ENCODE measurements at places on chromosomes 16 and 17.

GRCh38 chr16:88405216-88406060, 22.7 kb downstream of the ZNF469 start:
- DNase-seq: no peak

GRCh38 chr17:35555691-35556090, 4.9 kb downstream of the SLFN14 start:
- no peak for DNase-seq

- DNase-seq: no peak
These were observed 105.6 kb downstream of the OR1D5 start for GRCh38 chr17:2957631-2958286.

- DNase-seq: peak; percentile 86
These were observed 4.4 kb upstream of the HOXB5 start for GRCh38 chr17:48597778-48598631.

DNA sequence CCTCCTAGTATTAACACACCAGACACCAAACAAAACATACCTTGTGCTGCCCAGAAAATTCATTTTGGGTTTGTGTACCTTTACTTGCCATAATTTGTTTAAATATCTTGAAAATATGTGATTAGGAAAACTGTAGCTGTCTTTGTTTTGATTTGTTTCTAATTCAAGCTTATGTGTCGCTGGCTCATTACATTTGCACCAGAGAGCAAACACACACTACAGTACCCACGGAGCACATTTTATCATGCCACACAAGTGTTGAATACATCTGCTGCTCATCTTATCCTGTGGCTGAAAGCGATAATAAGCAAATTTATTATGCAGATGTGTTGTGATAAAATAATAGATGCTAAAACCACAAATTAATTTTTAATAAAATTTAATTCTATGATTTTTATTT, 63.1 kb downstream of the SPAG9 start:
- no peak for DNase-seq

- no peak for DNase-seq
These were observed 72.9 kb upstream of the CLEC3A start for GRCh38 chr16:77949445-77949844.

- no peak for DNase-seq
These were observed 163.4 kb downstream of the CMIP start for GRCh38 chr16:81607805-81608522.

DNA sequence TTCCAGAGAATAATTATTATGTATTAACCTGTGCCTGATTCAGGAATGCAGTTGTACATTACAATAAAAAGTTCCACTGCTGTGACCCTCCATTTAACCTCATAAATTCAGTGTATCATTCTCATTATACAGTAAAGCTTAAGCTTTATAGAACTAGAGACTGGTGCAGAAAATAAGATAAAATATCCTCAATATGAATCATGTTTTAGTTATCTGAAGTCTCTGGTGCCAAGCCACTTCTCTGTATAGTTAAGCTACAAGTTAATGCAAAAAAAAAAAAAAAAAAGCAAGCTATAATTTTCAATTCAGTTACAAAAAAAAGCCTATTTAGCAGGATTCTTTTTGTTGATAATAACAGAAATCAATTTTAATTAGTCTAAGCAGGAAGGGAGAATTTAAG, 22.4 kb upstream of the SMIM36 start:
- DNase-seq: no peak

DNA sequence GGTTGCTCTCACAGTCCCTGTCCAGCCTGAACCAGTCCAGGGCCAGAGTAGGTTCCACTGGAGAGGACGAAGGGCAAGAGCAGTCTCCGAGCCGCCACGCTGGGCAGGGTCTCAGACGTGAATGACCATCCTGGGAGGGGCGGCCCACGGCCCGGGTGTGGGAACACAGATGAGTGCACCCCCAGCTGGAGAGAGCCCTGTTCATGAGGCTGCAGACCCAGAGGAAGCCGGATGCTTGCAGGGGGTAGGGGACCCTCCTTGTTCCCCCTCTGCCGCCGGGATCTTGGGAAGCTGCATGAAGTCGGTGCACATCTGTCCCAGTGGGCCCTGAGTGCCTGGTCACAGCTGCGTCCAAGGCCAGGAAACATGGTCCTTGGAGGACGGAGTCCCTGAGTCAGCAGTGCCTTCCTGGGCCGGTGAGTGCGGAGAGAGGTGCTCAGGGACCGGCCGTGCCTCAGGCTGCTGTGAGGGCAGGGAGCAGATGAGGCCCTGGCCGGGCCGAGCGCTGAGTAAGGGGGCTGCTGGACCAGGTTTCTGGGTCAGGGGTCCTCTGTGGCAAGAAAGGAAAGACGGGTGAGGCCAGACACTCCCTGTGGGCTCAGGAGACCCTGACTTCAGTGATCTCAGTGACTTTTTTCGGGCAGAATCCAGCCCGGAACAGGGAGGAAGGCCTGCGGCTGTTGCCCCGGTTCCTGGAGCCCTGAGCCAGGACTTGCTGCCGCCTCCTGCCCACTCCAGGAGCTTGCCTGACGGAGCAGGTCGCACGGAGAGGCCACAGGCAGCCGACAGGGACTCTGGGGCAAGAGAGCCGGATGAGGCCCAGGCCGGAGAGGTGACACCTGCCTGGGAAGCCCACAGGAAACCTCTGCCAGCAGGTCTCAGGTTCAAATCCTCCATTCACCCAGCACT, 45.8 kb downstream of the ACTG1 start:
- no peak for DNase-seq

DNA sequence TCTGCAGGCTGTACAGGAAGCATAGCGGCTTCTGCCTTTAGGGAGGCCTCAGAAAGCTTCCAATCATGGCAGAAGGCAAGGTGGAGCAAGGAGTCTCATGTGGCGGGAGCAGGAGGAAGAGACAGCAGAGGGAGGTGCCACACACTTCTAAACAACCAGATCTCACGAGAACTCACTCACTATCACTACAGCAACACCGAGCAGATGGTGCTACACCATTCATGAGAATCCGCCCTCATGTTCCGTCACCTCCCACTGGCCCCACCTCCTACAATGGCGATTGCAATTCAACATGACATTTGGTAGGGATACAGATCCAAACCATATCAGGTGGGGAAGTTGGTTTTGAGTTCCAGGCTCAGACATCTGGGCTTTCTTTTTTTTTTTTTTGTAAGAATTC, 31.9 kb upstream of the NUDT7 start:
- no peak for DNase-seq

GRCh38 chr17:61736438-61736837, 126.9 kb downstream of the BRIP1 start:
- DNase-seq: no peak

- no peak for DNase-seq
These were observed 25.5 kb downstream of the AXIN2 start for GRCh38 chr17:65535777-65536572.

GRCh38 chr17:49871211-49871610, 23.3 kb upstream of the TAC4 start:
- no peak for DNase-seq

- peak; percentile 59 for DNase-seq
These were observed 43.9 kb downstream of the NKD1 start for GRCh38 chr16:50591800-50592771.

- no peak for DNase-seq
These were observed 28.2 kb downstream of the METRNL start for GRCh38 chr17:83107656-83108048.
